RKO (cell line): ENCODE measurements at places on chromosomes 12 and 14.
A peak's percentile ranks its signal among the peaks of the same experiment; 100 is the strongest.

DNA sequence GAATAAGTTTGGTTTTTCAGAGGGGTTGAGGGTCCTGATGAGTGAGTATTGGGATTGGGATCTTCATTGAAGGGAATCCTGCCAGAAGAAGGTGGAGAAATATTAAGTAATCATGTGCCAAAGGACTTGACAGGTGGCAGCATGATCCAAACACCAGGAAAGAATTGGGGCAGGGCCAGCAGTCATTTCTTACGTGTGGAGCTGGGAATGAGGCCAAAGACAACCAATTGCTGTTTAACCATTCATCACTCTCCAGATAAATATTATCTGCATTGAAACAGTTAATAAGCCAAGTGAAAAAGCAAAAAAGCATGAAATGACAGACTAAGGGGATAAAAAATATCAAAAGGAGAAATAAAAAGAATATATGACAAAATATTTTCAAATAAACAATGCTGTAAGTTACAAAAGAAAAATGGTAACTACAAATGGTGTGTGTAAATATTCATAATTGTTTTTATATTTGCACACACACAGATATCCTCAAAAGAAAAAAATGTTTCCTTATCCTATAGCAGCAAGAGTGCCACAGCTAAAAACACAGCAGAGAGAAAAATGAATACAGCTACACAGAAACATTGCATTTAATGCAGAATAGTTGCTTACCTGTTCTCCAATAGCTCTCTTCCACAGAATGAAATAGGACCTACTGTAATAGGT is 26.2 kb downstream of the C2CD5 start:
- no peak for DNase-seq

- DNase-seq = no peak
These were observed 35.1 kb downstream of the PPP2R5E start for GRCh38 chr14:63508033-63508432.

DNA sequence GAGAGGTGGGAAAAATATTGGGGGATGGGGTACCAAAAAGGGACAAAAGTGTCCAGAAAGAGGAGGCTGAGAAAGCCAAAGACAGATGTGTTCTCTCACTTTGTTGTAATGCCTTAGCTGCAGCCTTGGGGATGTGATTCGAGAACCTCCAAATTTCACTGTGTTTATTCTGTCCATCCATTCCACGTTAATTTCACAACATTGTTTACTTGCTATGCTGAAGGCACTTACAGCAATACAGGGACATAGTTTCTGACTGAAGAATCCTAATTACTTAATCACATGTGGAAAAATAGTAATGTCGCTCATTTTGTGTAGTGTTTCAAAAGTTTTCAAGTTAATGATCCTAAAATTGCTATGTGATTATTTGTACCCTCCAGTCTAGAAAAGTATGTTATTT is 146.2 kb upstream of the SLC38A2 start:
- no peak for DNase-seq

GRCh38 chr12:19263672-19264071 is 134.1 kb downstream of the PLEKHA5 start:
- DNase-seq = no peak

DNA sequence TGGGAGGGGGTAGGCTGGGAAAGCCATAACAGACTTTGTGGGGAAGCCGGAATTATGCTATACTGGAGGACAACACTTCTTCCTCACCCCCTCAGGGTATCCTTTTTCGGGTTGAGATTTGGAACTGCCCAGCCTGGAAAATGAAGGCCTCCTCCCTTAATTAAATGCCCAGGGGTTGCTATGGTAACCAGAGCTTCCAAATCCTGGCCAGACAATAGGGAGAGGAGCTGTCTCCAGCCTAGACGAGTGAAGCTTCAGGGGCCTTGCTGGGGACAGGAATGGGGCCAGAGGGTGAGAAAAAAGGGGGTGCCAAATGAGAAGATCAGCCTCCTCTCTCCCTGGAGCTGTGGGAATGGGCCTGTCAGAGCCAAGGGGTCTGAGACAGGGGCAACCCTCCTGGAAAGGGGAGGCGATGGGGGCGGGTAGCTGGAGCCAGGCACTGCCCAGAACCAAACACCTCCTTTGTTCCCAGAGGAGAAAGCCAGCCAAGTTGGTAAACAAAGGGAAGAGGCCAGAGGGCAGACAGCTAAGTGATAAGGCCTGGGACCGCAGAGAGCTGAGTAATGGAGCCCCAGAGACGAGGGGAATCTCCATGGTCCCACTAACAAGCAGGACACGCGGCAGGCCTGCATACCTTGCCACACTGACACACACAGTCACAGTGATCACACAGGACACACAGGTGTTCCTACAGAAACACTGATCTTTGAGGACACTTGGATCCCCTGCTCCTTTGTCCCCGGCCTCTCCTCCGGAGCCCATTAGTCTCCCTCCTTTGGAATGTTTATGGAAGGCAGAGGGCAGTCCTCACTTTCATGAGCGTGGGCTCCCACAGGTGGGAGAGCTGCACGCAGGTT is 17.9 kb upstream of the RND1 start:
- no peak for DNase-seq

DNA sequence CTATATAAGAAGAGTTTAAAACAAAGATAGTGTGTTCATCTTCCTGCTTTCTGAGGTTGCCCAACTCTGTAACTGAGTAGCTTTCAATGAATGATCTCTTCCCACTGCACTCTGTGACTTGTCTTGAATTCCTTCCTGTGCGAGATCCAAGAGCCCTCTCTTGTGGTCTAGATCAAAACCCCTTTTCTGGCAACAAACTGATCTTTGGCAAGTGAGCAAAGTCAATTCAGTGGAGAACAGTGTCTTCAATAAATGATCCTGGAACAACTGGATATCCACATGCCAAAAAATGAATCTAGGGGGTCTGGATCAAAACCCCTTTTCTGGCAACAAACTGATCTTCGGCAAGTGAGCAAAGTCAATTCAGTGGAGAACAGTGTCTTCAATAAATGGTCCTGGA is 8.5 kb downstream of the CFAP54 start:
- no peak for DNase-seq

- DNase-seq = no peak
These were observed 355.6 kb upstream of the KITLG start for GRCh38 chr12:88935856-88936255.

DNA sequence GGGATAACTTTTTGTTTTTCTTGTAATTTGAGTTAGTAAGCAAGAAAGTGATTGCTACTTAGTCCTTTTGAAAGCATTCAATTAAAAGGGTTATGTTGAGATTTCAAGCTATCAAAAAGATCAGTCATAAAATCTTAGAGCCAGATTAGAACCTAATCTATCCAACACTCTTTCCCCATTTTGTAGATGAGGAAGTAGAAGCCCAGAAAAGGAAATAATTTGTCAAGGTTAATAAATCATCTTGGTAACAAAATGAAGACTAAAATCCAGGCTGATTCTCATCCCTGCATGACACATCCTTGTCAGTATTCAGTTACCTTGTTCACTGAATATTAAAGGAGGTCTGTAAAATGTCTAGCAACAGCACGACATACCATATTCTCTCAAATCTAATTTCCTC is 26.5 kb downstream of the PPP1R13B start:
- DNase-seq = no peak

DNA sequence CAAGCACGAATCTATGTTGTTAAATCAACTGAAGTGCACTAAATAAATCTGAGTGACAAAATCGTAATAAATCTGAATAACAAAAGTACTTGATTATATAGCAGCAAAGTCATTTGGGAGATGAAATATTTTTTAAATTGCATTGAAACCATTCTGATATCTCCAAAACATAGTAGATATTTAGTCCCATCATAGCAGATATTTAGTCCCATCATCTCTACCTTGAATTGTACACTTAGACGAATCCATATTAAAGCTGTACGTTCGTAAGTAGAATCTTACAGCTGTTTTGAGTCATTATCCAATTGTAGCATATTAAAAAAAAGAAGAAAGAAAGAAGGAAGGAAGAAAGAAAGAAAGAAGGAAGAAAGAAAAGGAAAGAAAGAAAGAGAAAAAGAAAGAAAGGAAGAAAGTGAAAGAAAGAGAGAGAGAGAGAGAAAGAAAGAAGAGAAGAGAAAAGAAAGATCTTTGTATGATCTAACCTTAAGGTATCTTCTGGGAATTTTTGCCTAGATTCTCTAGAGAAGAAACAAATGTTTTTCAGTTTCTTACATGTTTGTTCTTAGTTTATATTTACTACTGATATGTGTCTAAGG is 2.6 kb downstream of the DCN start:
- no peak for DNase-seq

DNA sequence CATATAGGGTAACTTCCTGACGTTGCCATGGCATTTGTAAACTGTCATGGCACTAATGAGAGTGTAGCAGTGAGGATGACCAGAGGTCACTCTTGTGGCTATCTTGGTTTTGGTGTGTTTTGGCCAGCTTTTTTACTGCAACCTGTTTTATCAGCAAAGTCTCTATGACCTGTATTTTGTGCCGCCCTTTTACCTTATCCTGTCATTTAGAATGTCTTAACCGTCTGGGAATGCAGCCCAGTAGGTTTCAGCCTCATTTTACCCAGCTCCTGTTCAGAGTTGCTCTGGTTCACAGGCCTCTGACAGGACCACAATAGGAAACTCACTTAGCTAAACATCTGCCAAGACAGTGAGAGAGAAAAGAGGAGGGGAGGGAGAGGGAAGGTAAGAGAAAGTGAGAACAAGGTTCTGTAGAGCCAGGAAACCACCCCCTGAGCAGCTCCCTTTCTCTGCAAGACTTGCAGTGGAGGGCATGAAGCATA is 64.8 kb upstream of the PLEKHG3 start:
- DNase-seq = no peak

GRCh38 chr14:50947446-50947845 is 3.2 kb upstream of the PYGL start:
- DNase-seq = no peak

- DNase-seq = no peak
These were observed at the start of gene NFE2 for GRCh38 chr12:54300732-54301427. Gene NFE2 (minus strand): TSS chr12:54301015. CDS start chr12:54295248, 5,767 bp downstream.

GRCh38 chr14:105358140-105358846 is 40.0 kb upstream of the TEX22 start:
- no peak for DNase-seq

- no peak for DNase-seq
These were observed 8.2 kb downstream of the DMAC2L start for GRCh38 chr14:50320283-50320682.

GRCh38 chr12:124175704-124176103 is 119.2 kb upstream of the RFLNA start:
- DNase-seq = no peak

DNA sequence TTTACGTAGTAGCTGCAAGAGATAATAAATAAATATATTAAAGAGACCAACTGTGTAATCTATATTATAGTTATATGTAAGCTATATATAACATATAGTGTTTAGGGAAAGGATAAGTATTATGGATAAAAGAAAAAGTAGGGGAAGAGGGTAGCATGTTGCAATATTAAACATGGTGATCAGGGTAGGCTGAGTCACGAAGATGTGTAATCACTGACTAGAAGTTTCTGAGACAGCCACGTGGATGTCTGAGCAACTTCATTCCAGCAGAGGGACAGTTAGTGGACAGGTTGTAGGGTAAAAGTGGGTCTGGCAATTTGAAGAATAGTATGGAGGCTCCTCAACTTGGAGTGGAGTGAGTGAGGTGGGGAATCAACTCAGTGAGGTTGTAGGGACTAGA is 109.7 kb downstream of the ANO4 start:
- peak; percentile 36 for DNase-seq

DNA sequence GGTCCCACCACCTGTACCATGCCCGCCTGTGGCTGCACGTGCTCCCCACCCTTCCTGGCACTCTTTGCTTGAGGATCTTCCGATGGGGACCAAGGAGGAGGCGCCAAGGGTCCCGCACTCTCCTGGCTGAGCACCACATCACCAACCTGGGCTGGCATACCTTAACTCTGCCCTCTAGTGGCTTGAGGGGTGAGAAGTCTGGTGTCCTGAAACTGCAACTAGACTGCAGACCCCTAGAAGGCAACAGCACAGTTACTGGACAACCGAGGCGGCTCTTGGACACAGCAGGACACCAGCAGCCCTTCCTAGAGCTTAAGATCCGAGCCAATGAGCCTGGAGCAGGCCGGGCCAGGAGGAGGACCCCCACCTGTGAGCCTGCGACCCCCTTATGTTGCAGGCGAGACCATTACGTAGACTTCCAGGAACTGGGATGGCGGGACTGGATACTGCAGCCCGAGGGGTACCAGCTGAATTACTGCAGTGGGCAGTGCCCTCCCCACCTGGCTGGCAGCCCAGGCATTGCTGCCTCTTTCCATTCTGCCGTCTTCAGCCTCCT is 1.1 kb downstream of the INHBE start:
- DNase-seq = peak; percentile 47

GRCh38 chr12:87304406-87304805 is 724.8 kb downstream of the C12orf50 start:
- DNase-seq = no peak

GRCh38 chr12:76144245-76144549 is 59.7 kb upstream of the NAP1L1 start:
- DNase-seq = no peak

GRCh38 chr12:26133521-26133920 is 8.7 kb upstream of the BHLHE41 start:
- DNase-seq = no peak

DNA sequence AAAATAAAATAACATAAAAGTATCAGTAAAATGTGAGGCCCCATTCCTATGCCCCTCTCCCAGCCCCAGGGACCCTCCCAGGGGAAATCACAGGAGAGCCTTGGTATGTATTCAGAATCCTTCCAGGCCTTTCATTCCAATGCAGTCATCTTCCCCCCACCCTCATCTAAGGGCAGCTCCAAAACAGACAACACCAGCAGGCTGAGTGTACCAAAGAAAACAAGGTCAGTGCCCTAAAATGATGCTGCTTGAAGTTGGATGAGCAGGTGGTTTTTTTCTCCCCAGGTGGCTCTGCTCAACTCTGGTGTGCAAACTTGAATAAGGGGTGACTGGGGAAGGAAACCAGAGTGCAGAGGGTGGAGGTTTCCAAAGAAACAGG is 56.2 kb downstream of the TSPAN9 start:
- DNase-seq = no peak

GRCh38 chr12:22101749-22102243 is 55.8 kb downstream of the CMAS start:
- DNase-seq = no peak
